A172 (cell line): ENCODE measurements at places on chromosomes 2 and 18.
A peak's percentile ranks its signal among the peaks of the same experiment; 100 is the strongest.

DNA sequence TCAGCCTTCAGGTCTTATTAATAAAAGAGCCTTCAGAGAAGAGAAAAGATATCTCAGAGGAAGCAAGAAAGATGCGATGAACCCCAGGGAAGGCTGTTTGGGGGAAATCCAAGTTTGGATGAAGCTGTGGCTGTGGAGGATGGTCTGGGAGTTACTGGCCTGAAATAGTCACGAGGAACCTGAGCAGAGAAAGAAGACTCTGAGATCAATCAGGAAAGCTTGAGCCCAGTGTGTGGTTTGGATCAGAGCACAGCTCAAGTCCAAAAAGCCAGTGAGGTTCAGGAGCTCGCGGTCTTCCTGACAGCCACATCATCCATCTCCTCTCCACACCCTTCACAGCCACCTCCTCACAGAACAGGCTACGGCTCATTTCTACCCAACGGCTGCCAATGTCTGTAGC, 87.4 kb upstream of the SERPINE2 start:
- no peak for DNase-seq

- DNase-seq: no peak
Observed at GRCh38 chr2:239734436-239735005, 290.6 kb downstream of the NDUFA10 start.

DNA sequence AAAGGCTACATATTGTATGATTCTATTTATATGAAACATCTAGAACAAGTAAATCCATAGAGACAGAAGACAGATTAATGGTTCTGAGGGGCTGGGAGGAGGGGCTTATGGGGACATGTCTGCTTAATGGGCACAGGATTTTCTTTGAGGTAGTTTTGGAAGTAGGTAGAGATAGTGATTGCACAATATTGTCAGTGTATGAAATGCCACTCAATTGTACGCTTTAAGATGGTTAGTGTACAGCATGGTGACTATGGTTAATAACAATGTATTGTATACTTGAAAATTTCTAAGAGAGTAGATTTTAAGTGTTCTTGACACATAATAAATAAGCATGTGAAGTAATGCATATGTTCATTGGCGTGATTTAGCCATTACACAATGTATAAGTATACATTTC, 68.4 kb downstream of the SP3 start:
- DNase-seq: no peak

DNA sequence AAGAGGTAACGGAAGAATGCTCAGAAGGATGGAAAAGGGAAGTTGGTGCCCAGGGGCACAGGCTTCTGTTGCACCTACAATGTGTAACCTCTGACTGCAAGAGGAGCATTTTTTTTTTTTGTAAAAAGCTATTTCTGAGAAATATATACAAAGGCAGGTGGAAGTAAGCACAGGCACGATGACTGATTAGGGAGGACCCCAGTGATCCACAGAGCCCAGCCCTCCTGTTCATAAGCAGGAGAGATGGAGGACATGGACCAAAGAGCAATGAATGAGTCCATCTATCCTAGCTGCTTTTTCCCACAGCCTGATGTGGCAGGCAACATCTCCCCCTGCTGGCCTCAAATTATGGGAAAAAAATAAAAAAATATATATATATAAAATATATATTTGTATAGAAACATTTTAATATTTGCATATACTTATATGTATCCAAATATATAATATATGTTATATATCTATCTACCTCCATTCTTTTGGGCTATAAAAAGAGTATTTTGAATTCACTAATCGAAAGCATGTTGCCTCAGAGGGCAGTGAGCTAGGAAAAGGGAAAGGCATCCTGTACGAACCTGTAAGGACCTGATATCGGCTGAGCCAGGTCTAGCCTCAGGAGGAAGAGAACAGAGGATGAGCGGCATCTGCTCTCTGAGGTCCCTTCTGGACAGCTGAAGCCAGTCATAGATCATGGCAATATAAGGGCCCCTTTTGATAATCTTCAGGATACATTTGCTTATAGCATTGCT, 166.0 kb upstream of the STK17B start:
- DNase-seq: peak; percentile 29

GRCh38 chr18:54284981-54285785, 15.9 kb downstream of the POLI start:
- peak; percentile 29 for DNase-seq

- DNase-seq: no peak
Observed at GRCh38 chr2:234967870-234968208, 16.0 kb downstream of the SH3BP4 start.

GRCh38 chr18:69399253-69399652, 1.4 kb upstream of the DOK6 start:
- DNase-seq: no peak

DNA sequence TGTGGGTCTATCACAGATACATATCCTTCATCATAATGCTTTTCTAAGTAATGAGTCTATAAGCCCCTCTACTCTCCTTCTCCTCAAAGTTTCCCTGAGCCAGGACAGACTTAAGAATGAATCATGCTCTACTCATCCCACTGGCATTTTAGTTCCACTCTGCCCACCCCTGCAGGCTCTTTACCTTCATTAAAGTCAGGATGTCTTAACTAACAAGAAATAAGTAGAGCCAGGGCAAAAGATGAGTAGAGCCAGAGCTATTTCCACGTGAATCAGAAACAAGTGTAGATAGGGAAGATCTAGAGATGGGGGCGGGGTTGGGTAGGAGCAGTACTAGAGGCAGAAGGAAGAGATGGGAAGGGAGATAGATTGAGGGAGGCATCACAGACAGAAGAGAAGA, 790.5 kb downstream of the RNF144A start:
- peak; percentile 88 for DNase-seq

DNA sequence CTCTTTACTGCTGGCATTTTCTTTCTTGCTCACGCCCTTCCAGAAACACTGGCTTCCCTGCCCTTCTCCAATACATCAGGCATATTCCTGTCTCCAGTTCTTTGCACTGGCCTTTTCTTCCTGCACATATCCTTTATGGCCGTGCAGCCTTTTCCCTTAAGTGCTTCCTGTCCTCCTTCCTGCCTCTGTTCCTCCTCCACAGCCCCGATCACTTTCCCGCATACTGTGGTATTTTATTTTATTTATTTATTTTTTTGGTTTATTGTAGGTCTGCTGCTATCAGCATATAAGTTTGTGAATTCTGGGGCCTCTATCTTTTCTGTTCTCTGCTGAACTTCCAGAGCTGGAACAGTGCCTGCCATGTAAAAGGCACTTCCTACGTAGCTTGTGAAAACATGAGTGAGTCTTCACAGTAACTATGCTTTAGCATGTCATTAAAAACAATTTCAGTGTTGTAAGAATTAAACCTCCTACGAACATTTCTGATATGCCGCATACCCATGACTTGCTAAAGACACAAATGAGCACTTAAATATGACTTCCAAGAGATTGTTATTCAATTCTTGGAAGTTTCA, 289.1 kb downstream of the TRIB2 start:
- DNase-seq: no peak

GRCh38 chr18:69401972-69402532, 1.4 kb downstream of the DOK6 start:
- DNase-seq: no peak

DNA sequence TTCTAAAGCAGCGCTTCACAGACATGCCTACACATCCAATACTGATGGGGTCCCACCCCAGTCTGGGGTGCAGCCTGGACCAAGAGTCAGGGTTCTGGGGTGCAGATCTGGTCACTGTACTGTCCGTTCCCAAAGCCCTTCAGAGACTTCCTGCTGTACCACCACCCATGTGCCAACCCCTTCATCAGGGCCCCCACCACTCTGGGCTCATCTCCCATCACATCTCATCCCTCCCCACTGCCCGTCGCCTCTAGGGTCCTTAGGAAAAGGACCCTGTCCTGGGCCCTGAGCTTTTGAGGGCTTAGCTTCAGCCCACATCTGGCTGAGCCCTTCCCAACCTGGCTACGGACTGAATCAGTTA, 37.9 kb upstream of the ID2 start:
- DNase-seq: no peak

- DNase-seq: peak; percentile 47
Observed at GRCh38 chr2:190792956-190793888, 87.4 kb upstream of the GLS start.

DNA sequence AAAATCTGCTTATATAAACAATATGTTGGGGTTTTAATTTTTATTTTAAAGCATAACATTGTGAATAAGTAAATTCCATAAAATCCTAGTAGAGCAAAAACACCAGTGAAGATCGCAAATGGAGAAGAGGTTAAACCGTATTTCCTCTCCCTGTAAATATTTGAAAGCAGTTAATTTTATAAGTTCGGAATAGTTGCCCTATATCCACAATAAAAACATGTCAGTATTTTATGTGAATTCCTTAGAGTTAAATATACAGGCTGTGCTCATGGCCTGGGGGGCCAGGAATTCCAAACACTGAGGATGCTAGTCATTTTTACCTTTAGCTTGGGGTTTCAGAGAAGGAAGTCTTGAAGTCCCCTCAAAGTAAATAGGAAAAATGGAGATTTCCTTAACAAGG, 135.0 kb downstream of the FIGN start:
- DNase-seq: no peak

- peak; percentile 39 for DNase-seq
Observed at GRCh38 chr2:95530734-95531133, 46.2 kb upstream of the TRIM43B start.

GRCh38 chr2:217905896-217906295, 96.9 kb downstream of the TNS1 start:
- no peak for DNase-seq

- no peak for DNase-seq
Observed at GRCh38 chr2:179435000-179435399, 170.4 kb upstream of the SESTD1 start.

- DNase-seq: no peak
Observed at GRCh38 chr2:216078776-216079175, 2.8 kb downstream of the PECR start.

- no peak for DNase-seq
Observed at GRCh38 chr2:35891936-35892335, 463.6 kb upstream of the CRIM1 start.

DNA sequence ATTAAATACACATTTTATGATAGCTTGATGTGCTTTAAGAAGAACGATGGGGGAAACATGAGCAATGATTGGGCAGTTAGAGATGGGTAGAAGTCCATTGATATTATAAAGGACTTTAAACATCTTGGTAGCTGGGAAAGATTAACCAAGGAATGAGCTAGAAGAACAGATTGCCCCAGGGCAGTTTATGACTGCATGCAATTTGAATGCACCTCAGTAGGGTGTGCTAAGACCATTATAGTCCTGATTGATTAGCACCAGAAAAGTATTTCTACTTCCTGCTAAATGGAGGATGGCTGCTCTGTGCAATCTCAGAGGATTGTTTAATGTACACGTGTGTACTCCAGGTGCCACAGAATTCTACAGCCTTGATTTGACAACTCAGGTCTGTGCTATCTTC, 641.9 kb downstream of the CNTNAP5 start:
- no peak for DNase-seq

GRCh38 chr2:40440835-40441234, 11.1 kb downstream of the SLC8A1 start:
- no peak for DNase-seq

DNA sequence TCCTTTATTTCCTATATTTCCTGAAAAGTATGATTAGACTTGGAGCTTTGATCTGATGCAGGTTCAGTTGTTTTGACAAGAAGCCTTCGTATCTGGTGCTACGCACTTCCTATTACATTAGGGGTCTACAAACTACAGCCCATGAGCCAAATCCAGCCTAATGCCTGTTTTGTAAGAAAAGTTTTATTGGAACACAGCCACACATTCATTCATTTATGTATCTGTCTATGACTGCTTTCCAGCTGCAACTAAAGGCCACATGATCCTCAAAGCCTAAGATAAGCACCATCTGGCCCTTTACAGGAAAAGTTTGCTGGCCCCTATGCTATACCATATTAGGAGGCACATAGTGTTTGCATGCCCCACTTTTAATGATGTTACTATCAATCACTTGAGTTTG, 26.0 kb downstream of the EIF2AK3 start:
- no peak for DNase-seq

DNA sequence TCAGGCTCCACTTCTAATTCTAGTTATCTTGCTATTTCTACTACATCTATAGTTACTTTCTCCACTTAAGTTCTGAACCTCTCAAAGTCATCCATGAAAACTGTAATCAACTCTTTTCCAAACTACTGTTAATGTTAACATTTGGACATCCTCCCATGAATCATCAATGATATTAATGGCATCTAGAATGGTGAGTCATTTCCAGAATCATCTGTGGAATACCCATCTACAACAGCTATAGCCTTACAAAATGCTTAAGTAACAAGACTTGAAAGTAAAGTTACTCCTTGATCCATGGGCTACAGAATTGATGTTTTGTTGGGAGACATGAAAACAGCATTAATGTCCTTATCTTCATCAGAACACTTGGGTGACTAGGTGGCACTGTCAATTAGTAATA, 35.4 kb downstream of the BARD1 start:
- DNase-seq: no peak
